Naive B cell (primary cell): ENCODE measurements at places on chromosomes 13 and 19. TPM values are rescaled to one million over a fixed set of nuclear protein-coding genes. Genes with fewer than 3 reads are reported as not detected.
A peak's percentile ranks its signal among the peaks of the same experiment; 100 is the strongest.

DNA sequence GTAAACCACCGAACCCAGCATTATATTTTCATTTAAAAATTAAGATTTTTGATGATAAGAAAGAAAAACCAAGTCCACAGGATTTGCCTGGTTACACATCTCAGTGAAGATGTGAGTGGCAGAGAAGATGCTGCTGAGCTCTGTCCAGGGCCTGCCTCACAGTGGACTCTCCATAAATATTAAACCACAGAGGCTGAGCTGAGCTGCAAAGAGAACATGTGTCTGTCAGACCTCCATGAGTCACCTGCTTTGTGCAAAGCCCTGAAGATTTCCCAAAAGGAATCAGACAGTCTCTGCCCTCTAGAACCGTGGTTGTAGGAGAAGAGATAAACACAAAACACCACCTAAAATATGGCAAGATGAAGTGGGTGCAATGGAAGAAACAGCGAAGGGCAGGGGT is 127.2 kb upstream of the TSC22D1 start:
- no peak for DNase-seq

GRCh38 chr13:111486331-111486730 is 165.9 kb downstream of the TEX29 start:
- no peak for DNase-seq

DNA sequence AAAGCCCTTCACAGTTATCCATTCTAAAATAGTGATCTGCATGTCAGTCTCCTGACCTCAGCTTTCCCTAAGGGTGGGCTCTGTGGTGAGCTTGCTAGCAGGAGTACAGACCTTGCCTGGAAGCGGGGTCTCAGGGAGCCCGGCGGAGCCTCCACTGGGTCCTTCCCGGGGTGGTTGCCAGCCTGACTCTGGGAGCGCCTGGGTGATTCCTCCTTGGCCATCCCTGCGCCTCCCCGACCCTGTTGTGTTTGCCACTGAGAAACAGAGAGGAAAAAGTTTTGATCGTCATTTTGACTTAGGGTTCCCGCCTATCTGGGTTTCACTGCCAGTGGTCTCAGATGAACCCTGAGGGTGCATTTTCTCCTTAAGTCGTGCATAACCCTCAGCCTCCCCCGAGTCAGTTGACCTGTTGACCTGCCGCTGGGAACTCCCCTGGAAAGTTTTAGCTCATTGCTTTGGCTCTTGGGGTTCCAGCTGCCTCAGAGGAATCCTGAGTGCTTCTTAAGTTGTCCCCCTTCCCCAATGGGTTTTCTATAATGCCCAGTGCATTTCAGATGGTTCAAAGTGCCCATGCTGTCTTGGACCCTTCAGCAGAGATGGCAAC is 117.8 kb downstream of the RAB20 start:
- DNase-seq, result no peak

DNA sequence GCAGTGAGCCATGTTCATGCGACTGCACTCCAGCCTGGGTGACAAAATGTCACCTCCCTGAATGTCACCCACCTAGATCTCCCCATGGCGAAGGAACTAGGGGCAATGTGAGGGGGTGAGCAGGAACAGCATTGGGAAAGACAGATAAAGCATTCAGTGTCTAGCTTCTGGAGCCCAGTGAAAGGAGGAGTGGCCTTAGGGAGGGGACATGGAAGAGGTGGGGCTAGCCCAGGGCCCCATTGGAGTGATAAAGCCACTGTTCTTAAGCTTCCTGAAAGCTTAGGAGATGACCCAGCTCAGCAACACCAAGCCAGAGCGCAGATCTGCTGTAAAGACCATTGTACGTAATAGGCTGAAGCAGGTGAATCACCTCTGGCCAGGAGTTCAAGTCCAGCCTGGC is 13.0 kb upstream of the KCNN1 start:
- no peak for DNase-seq

DNA sequence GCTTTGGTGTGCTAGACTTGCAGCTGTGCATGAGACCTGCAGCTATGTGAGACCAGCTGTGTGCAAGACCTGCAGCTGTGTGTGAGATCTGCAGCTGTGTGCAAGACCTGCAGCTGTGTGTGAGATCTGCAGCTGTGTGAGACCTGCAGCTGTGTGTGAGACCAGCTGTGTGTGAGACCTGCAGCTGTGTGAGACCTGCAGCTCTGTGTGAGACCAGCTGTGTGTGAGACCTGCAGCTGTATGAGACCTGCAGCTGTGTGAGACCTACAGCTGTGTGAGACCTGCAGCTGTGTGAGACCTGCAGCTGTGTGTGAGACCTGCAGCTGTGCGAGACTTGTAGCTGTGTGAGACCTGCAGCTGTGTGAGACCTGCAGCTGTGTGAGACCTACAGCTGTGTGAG is 6.7 kb upstream of the DCUN1D2 start:
- DNase-seq, result no peak

DNA sequence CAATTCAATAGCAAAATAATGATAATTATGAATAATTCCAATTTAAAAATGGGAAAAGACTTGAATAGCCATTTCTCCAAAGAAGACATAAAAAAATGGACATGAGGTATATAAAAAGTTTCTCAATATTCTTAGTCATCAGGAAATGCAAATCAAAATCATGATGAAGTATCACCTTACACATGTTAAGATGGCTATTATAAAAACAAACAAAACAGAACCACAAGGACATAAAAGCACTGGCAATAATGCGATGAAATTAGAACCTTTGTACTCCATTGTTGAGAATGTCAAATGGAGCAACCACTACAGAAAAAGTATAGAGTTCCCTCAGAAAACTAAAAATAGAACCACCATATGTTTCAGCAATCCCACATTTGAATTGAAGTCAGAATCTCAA is 1186.1 kb downstream of the SLITRK5 start:
- no peak for DNase-seq

GRCh38 chr19:51026554-51026831 is at the start of gene KLK11:
KLK11 (minus strand) TSS chr19:51026616; CDS start chr19:51025631, 985 bp downstream.
- DNase-seq, result no peak

GRCh38 chr19:48910803-48911202 is 10.7 kb downstream of the NUCB1 start:
- DNase-seq, result no peak

GRCh38 chr19:48490981-48491792 is 20.4 kb downstream of the LMTK3 start:
- DNase-seq, result peak; percentile 59

GRCh38 chr13:78197231-78197630 is 278.6 kb upstream of the EDNRB start:
- DNase-seq, result no peak

DNA sequence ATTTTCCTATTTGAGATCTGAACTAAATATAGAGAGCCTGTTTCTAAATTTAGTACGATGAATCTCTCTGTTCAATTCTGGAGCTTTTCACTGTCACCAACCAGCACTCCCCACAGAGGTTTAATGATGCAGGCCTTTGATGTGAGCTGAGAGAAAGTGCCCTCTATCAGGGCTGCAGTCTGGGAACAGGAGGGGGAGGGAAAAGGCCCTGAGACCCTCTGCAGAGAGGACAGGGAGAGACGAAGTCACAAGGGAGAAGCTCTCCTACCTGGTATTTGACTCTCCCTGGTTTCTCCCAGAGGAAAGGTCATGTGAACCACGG is 206.8 kb upstream of the SOX1 start:
- DNase-seq, result no peak

DNA sequence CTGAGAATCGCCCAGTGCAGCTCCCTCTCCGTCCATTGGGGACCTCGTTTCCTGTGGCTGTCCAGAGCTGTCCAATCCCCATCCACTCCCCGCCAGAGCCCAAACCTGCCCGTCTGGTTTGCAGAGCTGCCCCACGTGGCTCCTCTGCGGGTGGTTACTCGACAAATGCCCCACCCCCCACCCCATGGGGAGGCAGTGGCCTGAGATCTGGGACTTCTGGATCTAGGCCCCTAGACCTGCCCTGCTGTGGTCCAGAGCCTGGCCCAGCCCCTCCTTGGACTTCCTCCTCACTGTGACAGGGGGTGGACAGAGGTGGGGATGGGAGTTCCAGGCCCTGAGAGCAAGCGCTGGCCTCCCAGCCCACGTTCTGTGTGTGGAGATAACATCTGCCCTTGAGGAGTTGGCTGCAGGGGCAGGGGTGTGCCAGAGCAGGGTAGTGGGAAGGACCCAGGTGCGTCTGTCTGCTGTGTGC is 29.1 kb downstream of the PAK4 start:
- no peak for DNase-seq

DNA sequence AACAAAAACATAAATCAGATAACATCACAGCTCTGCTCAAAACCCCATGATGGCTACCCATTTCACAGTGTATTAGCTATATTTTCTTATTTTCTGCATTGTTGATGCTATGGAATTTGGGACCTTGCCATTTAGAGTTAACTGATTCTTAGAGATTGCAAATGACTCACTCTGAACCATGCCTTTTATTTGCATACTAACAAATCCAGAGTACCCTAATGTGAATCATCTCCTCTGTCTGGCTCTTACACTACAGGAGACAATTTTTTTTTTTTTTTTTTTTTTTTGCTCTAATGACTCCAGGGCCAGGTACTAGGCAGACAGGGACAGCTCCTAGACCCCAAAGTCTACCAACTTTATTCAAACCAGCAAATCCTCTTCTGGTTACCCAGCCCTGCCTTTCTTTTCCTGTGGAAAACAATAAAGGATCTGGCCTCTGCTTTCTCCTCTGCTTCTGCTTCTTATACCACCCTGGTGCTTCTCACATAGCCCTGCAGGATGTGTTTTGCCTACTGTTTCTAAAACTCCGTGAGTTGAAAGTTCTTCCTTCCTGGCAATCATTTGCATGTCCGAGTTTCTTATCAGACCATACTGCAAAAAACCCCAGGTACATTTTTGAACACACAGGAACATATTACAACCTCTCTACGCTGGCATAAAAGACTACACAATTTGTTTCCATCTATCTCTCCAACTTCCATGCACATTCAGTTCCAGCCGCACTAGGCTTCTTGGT is 10.6 kb upstream of the ZNF460 start:
- DNase-seq, result no peak

GRCh38 chr19:30078381-30078910 is 136.4 kb downstream of the URI1 start:
- DNase-seq, result no peak

- peak; percentile 71 for DNase-seq
These were observed 1.5 kb upstream of the MYO1F start for GRCh38 chr19:8578642-8579265.

DNA sequence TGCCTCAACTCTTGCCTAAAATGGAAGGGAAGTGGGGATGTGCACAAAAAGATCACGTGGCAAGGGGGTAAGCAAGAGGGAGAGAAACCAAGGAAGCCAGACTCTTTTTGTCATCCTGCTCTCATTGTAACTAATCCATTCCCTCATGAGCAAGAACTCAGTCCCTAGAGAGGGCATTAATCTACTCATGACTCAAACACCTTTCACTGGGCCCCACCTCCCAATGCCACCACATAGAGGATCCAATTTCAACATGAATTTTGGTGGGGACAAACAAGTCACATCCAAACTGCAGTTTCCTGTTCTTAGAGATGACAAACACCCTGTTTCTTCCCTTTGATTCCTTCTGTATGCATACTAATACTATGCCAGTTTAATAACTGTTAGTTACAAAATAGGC is 11.2 kb upstream of the CHST8 start:
- DNase-seq, result no peak

DNA sequence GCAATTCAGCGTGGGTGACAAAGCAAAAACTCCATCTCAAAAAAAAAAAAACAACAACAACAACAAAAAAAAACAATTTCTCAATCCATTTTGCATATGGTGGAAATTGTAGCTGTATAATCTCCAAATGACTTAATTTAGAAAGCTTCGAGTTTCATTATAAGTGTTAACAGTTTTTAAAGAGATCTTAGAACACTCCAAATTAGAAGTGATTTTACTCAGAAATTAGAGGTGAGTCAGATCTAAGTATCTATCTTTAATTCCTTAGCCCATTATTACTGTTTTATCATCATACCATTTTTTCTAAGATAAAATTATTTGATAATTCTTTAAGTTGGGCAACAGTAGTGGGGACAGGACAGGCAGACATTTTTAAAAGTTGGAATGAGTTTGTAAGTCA is 60.5 kb downstream of the ZMYM2 start:
- DNase-seq, result no peak

DNA sequence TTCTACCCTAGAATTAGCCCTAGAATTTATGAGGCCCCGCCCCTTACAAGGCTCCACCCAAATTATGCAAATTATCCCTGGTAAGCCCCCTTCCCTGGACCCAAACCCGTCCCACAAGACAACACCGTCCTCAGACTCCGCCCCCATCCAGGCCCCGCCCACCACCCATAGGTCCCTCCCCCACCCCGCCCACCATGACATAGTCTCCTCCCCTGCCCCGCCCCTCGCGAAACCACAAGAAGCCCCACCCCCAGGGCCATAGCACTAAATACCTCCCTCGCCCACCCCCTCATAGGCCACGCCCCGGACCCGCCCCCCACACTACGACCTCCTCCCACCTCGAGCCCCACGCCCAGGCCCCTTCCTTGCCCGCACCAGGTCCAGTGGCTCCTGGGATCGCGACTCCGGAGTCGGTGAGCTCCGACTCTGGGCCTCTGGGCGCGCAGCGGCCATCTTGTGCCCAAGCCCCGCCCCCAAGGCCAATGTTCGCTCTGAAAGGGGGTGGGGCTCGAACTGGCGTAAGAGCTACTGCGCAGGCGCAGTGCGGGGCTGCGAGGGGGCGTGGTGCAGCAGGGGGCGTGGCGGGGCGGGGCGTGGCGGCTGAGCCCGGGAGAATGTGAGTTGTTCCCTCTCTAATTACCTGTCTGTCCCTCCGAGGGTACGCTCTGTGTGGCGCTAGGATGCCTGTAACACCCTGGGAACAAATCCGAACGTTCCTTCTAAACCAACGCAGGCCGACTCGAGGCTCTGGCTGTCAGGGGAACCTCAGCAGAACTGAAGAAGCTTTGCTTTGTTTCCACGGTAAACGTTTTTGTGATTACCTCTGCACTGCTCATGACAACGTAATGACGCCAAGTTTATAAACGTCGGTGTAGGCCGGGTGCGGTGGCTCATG is at the start of gene ZNF784:
Gene ZNF784, minus strand, starts transcription at position 458 of the 895 bp plus-strand sequence. Its CDS starts 5 bp downstream, at position 453.
- DNase-seq, result peak; percentile 91

GRCh38 chr13:31747966-31748365 is 8.6 kb downstream of the RXFP2 start:
- no peak for DNase-seq

GRCh38 chr19:18634612-18635297 is 2.1 kb upstream of the KLHL26 start:
- no peak for DNase-seq

- no peak for DNase-seq
These were observed 24.0 kb upstream of the ANKRD10 start for GRCh38 chr13:110938662-110939421.

- DNase-seq, result peak; percentile 53
These were observed 8.3 kb downstream of the LCP1 start for GRCh38 chr13:46173656-46174055.

- no peak for DNase-seq
These were observed 782 bp downstream of the CYSLTR2 start for GRCh38 chr13:48654511-48654910.

- no peak for DNase-seq
These were observed at the start of gene CERS1 for GRCh38 chr19:18895824-18896341. CERS1 (minus strand) TSS chr19:18896158; CDS start chr19:18896072, 86 bp downstream.

The CGB3 gene
- not detected for polyA plus RNA-seq

The SPPL2B gene
- 16.7 TPM for polyA plus RNA-seq

The IZUMO4 gene
- polyA plus RNA-seq, result 1.2 TPM

The JSRP1 gene
- polyA plus RNA-seq, result 0.87 TPM

The PRSS57 gene
- polyA plus RNA-seq, result not detected

The S1PR5 gene
- polyA plus RNA-seq, result 0.58 TPM

The MAP4K1 gene
- 153 TPM for polyA plus RNA-seq

The FGF14 gene
- not detected for polyA plus RNA-seq

The PDE4C gene
- not detected for polyA plus RNA-seq

The ZNF440 gene
- polyA plus RNA-seq, result 3.8 TPM
